ENCODE measurements at places on chromosomes 1 and 21.

GRCh38 chr1:1200876-1201810, 5.2 kb downstream of the TNFRSF18 start:
- peak; percentile 87 for DNase-seq

- DNase-seq: peak; percentile 52
Measured at GRCh38 chr1:89844241-89844807, 23.5 kb downstream of the LRRC8D start.

- no peak for DNase-seq
Measured at GRCh38 chr1:150683914-150684313, 13.0 kb downstream of the GOLPH3L start.

DNA sequence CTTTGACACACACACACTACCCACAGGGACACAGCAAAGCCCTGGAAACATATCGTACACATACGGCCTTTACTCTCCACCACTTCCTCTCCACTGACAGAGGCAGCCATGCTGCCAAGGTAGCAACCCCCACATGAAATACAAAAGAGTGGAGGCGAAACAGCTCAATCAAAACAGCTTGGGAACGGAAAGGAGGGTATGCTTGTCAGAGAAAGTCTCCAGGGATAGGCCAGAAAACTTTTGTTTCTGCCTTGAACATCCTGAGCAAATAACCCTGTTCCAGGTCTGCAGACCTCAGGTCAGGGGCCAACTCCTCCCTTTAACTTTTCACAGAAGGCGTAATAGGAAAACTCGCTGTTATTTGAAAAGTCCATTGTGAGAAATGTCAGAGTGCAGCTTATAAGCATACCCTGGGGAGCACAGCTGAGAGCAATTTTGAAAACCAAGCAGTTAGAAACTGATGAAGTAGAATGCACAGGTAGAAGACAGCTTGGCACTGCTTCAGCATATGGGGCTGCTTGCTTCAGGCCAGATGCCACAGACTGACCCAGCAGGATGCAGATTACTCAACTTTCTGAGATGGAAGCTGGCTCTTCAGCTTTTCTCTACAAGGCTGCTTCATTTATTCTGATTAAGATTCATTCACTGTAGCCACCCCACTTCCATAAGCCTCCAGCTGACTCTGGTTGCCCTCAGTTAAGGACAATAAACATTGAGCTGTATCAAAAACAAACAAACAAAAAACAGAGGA, 18.0 kb downstream of the KIAA0319L start:
- DNase-seq: no peak

- DNase-seq: no peak
Measured at GRCh38 chr1:21693732-21694131, 24.6 kb upstream of the RAP1GAP start.

DNA sequence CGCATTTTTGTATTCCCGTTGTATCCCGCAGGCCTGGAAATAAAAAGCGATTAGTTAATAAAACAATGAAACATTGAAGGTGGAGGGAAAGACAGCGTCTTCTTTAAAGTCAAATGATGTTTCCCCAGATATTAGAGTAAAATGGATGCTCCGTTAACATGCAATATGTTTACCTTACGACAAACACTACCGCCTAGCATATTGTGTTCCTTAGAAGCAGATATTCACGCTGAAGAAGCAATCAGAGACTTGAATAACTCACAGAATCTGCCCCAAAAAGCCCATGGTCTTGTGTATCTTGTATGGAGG, 583 bp upstream of the B4GALT3 start:
- no peak for DNase-seq

- DNase-seq: no peak
Measured at GRCh38 chr1:13543451-13544220, 29.8 kb upstream of the LRRC38 start.

DNA sequence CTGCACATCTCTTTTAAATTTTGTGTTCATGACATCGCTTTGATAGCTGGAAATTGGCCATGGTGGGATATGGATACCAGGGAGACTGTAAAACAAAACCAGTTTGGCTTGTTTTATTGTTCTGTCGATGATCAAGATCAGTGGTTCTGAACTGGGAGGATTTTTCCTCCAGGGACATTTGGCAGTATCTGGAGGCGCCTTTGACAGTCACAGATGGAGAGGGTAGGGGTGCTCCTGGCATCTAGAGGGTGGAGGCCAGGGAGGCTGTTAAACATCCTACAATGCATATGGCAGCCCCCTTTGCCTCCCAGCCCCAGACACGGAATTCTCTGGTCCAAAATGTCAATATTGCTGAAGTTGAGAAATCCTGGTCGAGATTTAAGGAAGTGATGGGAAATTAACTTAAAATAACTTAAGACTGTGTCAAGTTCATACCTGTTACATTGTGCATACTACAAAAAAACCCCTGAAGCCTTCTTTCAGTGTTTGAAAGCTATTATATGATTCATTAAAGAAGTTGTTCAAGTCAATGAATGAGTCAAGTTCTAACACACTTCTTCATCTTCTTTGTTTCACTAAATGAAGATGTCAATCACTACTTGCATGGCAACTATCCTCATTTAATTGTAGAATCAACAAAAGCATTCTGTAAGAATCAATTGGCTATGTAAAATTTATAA, 150.9 kb downstream of the KCNJ6 start:
- no peak for DNase-seq

- DNase-seq: no peak
Measured at GRCh38 chr1:182719553-182719952, 35.2 kb upstream of the RGS8 start.

DNA sequence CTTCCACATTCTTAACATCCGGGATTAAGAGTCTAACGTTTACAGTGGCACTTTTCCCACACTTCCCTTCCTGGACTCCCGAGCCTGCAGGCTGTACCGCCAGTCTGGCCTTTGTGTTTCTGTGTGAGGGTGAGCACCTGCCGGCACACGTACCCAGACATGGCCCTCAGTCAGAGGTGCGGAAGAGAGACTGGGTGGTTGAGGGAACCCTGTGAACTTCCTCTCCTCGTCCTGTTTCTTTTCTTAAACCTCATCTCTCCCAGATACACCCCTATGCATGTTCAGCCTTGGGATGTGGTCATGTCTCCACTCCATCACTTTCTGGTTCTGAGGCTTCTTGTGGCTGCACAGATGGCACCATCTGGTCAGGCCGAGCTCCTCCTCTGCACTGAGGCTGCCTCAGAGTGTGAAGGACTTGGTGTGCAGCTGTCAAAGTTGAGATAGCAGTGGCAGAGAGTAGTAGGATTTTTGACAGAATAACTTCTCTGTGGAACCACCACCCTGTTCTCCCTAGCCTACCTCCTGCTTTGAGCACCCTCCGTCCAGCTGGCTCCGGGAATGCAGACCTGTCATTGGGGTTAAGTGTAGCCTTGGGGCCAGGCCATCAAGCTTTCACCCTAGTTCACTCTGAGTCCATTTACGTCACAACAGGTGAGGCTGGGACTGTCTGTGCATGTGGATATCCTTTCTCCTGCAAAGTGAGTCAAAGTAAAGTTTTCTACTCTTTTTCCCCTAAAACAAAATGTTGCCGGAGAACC, 31.4 kb downstream of the VASH2 start:
- DNase-seq: no peak
